ENCODE measurements at places on chromosomes 1 and 21.

GRCh38 chr21:25647647-25648046 is 8.6 kb downstream of the JAM2 start:
- no peak for DNase-seq

DNA sequence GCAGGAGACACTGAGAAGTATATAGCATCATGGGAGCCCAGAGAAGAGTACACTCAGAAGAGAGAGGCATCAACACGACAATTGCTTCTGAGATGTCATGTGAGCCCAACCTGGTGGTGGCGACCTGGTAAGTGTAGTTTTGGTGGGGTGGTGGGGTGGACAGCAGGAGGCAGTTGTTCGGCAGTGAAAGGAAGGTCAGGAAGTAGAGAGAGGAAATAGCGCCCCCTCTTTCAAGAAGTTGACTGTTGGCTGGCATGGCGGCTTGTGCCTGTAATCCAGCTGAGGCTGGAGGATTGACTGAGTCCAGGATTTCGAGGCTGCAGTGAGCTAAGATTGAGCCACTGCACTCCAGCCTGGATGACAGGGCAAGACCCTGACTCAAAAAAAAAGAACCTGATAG is 12.6 kb downstream of the RSPO1 start:
- DNase-seq = no peak

- DNase-seq = no peak
These were observed 29.5 kb downstream of the AK4 start for GRCh38 chr1:65177457-65177856.

DNA sequence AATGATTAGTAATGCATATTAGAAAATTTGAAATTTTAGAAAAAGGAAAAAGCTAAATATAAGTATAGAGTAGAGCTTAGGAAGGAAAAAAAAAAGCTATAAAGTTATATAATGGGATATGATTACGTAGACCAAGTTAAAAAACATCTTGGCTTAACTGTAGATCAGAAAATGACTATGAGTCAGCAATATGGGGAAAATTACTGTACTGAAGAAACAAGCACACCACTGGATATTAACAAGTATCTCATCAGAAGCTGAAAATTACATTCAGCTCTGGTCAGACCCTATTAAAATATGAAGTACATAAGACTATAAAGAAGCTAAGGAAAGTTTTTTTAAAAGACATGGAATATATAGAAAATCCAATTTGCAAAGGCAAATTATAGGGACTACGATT is 19.5 kb downstream of the DNAJC8 start:
- DNase-seq = no peak

DNA sequence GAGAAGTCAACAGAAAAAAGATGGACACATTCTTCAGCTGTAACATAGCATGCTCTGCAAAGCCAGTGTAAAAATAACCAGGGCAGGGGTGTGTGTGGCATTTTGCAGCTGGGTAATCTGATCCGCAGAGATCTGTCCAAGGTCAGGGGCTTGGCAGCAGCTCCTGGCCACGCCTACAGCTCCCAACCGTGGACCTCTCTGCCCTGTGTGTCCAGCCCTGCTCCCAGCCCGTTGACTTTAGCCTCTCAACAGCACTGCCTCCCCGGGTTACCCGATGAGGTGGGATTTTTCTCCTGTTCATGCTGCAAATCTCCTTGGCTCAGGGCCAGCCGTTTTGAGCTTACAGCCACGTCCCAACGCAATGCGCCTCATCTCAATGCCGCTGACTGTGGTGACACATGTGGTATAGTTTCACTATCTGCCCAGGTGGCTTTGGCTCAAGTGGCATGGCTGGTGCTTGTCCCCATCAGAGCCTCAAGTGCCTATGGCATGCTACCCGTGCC is 68.1 kb downstream of the VWA5B1 start:
- peak; percentile 88 for DNase-seq

DNA sequence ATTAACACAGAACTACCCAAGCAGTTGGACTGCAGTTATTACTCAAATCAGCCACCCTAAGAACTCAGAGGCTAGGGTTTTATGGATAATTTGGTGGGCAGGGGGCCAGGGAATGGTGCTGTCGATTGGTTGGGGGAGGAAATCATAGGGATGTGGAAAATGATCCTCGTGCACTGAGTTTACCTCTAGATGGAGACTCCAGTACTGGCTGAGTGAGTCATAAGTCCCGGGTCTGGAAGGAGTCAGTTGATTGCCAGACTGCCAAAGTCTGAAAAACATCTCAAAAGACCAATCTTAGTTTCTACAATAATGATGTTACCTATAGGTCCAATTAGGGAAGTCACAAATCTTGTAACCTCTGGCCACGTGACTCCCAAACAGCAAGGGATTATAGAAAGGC is 257.5 kb upstream of the PRMT6 start:
- DNase-seq = peak; percentile 54

GRCh38 chr1:226100436-226101391 is 38.2 kb downstream of the H3-3A start:
- peak; percentile 66 for DNase-seq

DNA sequence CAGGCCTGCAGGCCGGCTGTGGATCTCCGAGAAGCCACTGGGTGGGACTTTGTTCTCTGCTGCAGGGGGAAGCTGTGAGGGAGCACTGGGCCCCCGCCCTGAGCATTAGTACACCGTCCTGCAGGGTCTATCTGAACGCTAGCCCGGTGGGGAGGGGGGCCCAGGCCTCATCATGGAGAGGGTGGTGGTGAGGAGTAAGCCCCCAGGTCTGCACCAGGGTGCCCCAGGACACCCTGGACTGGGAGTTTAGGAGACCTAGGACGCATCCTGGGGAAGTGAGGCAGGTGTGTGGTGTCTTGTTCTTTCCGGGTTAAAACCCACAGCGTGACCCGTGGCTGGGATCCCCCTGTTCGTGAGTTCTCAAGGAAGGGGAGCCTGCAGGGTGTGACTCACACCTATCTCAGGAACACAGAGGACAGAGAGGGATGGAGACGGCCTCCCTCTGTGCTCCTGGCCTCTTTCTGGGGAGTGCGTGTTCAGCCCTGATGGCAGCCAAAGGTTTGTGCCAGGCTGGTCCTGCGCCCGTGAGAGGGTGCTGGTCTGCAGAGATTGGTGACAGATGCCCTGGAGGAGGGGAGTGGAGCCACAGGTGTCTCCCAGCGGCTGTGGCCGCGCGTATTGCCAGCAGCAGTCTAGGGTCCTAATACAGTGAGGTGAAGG is 44.8 kb downstream of the AGPAT3 start:
- no peak for DNase-seq

GRCh38 chr1:180951186-180951745 is 38.6 kb downstream of the KIAA1614 start:
- no peak for DNase-seq

DNA sequence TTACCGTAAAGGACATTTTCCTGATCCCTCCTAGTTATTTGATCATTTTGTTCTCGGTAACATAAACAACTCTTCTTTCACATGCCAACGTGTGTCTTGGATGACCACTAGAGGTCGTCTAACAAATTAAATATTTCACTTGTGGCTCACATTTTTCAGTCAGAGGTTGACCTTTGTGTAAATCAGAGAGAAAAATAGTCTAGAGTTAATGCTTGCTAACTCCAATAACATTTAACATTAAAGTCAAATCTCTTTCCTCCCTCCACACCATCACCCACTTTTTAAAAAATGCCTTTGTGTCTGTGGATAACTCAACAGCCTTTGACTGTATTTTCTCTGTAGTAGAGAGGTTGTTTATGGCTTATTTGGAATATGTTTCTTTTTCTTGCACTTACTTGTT is 220.5 kb upstream of the B3GALT2 start:
- DNase-seq = peak; percentile 71

- DNase-seq = peak; percentile 75
These were observed 248.4 kb downstream of the DENND1B start for GRCh38 chr1:197526736-197527371.

- peak; percentile 78 for DNase-seq
These were observed 5.7 kb upstream of the PLPP3 start for GRCh38 chr1:56584910-56585528.

DNA sequence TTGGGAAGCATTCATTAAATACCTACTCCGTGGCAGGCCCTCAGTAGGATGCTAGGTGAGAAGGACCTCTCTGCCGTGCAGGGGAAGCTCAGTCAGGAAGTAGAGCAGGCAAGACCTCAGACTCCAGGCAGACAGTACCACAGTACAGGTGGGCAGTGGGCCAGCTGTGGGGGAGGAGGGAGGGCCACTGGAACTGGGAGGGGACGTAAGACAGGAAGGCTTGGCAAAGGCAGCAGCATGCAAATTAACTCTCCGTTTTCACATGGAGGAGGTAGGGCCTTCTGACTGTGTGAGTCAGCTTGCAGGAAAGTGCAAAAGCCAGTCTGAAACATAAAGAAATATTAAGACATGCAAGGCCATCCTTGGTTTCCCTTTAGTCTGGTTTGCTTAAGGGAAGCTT is 157.7 kb downstream of the TRIM33 start:
- peak; percentile 74 for DNase-seq

- peak; percentile 38 for DNase-seq
These were observed 49.6 kb upstream of the HOOK1 start for GRCh38 chr1:59765011-59765730.

- DNase-seq = no peak
These were observed 20.4 kb downstream of the SLC16A1 start for GRCh38 chr1:112935461-112936111.

GRCh38 chr1:206713070-206713469 is 28.4 kb downstream of the MAPKAPK2 start:
- DNase-seq = no peak

GRCh38 chr1:215905493-215906115 is 338.5 kb downstream of the KCTD3 start:
- DNase-seq = no peak

DNA sequence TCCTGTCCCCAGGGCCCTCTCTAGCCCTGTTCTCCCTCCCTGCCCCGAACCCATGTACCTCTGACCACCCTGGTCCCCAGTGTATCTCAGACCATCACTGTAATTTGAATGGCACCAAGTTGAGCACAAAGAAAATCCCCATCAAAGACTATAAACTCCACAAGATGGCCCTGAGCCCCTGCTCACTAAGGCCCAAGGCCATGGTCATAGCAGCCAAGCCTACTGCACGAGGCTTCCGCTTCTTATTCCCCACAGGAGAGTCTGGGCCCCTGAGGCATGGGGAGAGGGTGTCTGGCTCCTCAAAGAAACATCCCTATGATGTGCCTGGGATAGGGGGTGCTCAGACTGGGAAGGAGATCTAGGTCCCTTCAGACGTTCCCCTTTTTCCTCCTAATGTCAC is 4.5 kb downstream of the ZNF683 start:
- no peak for DNase-seq

DNA sequence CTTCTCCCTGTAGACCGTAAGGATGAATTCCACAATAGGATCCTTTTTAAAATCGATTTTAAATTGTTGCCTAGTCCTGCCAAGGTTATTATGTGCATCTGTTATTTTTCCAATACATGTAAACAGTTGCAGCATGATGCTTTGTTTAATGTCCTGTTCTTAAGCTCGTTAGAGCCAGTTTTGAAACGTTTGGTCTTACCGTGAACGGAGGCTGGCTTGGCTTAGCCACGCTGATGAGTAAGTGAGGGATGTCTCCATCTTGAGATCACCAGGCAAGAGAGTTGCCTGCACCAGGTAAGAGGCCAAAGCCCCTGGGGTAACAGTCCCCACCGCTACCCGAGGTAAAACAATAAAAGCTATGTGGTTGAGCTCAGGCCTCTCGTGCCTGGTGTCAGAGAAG is 17.3 kb downstream of the CSTB start:
- no peak for DNase-seq

DNA sequence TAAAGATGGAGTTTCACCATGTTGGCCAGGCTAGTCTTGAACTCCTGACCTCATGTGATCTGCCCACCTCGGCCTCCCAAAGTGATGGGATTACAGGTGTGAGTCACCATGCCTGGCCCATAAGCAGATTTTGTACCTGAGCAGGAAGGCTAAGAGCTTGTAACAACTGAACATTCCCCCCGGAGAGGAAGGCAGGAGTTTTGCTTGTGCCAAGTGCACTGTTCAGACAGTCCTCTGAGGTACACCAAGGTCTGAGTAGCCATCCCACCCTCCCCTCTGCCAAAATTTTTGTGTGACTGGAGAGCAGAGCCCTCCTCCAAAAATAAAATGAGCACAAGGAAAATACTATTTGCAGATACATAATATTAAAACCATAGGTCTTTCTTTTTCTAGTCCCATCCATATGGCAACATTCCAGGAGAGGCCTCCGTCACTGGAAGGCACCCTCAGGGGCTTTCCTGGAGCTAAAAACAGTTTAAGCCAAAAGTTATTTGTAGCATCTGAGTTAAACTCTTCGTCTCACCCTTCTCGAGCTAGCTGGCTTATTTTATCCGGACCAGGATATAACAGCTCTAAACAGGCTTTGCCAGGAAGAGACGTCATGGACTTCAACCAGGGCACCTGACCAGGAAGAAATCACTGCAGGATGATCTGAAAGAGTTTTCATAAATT is 27.2 kb downstream of the CAPN2 start:
- DNase-seq = no peak

DNA sequence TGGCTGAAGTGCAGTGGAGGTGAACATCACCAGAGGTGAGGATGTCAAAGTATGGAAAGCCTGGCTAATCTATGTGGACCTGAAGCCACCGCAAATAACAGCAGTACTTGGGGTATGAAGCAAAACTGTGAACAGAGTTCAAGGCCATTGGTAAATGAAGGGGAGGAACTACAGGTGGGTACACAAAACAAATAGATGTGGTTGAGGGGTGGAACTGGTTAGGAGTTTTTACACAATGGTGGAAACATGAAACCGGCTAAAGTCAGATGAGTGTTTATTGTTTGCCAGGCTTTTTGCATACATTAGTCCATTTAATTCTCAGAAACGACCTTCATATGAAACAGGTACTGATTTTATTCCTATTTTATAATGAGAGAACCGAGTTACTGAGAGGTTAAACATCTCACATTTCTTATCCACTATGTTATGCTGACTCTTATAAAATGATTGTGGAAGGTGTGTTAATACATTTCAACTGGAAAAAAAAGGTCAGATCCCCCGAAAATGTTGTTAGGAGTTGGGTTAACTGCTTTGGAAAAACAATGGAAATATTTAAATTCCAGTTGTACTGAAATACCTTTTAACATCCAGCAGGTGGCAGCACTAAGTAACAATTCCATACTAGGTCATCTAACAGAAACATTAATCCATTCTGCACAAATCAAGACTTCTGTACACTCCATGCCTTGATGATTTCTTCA is 44.3 kb upstream of the GTF2B start:
- DNase-seq = peak; percentile 67

- no peak for DNase-seq
These were observed 182.7 kb downstream of the GRIK3 start for GRCh38 chr1:36851595-36851994.

DNA sequence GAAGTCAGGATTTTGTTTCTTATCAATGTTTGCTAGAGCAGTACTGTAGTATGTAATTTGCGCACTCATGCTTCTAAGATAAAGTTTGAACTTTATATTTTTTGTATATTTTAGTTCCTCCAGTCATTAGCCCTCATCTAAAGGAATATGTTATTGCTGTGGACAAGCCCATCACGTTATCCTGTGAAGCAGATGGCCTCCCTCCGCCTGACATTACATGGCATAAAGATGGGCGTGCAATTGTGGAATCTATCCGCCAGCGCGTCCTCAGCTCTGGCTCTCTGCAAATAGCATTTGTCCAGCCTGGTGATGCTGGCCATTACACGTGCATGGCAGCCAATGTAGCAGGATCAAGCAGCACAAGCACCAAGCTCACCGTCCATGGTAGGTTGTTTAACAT is 252.2 kb downstream of the TPR start:
- DNase-seq = no peak

GRCh38 chr1:169059421-169059820 is 47.1 kb upstream of the ATP1B1 start:
- no peak for DNase-seq
